ENCODE measurements at places on chromosomes 6 and 20.

GRCh38 chr20:48478806-48479585 lies 348.8 kb downstream of the PREX1 start:
- DNase-seq = no peak

DNA sequence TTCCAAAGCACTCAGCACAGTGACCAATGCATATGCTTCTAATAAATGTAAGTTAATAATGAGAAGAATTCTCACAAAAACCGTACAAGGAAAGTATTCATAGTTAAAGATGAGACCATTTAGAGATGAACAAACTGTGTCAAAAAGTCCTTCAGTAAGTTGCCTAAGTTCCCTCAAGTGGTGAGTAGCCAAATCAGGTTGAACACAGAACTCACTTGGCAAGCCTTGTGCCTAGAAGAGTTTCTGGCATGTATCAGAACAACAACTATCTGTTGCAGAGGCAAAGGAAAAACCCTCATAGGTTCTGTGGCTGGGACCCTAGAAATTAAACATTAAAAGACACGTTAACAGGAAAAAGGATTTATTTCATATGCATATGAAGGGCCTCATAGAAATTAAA lies 129.6 kb upstream of the DOK5 start:
- no peak for DNase-seq

DNA sequence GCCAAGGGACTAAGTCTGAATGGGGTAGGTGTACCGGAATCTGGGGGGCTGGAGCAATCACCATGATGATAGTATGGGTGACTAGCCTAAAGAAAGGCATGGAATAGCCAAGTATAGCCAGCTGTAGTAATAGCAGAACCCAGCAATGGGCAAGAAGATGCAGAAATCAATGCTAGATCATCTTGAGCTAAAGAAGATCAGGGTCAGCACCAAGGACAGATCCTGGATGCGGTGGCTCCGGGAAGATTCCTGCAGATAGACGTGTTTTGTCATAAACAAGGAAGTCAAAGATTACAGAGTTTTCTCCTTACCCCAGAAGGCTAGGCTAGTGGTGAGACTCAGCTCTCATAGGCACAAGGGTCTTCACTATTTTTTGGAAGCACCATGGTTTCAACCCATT lies 561.6 kb upstream of the CHD6 start:
- DNase-seq = no peak

DNA sequence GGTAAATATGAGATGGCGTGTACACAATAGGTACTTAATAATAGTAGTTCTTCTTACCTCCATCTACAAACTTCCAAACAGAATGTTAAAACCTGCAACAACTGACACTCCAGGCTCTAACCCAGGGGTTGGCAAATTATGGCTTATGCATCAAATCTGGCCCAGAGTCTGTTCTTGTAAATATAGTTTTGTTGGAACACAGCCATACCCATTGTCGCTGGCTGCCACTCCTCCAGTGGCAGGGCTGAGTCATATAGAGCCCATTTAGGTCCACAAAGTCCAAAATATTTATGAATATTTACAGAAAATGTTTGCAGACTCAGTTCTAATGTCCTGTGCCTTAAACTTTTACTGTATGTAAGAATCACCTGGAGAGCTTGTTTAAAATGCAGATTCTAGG lies 69.9 kb upstream of the BTBD3 start:
- DNase-seq = no peak

DNA sequence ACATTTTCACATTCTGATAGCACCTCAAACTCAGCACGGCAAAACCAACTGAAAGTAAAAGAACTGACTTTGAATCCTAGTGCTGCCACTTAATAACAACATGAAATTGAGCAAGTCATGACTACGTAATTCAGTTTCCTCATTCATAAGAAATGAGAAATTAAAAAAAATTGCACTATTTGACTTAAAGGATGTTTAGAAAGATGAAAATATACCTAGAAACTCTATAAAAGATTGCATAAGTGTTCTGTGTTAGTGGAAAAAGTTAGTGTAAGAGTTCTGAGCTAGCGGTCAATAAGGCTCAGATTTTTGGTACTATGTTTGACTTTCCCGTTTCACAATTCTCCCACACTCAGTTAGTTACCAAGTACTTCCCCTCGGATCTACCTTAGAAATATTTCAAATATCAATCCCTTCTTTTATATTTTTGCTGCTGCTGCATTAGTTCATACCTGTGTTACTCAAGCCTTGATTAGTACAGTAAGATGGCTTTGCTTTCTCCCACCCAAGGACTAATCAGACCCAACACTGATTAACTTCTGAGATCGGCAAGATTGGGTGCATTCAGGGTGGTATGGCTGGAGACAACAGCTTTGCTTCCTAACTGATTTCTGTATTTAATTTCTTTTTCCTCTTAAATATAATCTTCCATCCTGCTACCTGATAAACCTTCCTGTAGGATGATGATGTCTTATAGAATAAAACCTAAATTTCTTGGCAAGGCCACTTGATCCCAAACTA lies 25.9 kb downstream of the ECHDC1 start:
- no peak for DNase-seq

DNA sequence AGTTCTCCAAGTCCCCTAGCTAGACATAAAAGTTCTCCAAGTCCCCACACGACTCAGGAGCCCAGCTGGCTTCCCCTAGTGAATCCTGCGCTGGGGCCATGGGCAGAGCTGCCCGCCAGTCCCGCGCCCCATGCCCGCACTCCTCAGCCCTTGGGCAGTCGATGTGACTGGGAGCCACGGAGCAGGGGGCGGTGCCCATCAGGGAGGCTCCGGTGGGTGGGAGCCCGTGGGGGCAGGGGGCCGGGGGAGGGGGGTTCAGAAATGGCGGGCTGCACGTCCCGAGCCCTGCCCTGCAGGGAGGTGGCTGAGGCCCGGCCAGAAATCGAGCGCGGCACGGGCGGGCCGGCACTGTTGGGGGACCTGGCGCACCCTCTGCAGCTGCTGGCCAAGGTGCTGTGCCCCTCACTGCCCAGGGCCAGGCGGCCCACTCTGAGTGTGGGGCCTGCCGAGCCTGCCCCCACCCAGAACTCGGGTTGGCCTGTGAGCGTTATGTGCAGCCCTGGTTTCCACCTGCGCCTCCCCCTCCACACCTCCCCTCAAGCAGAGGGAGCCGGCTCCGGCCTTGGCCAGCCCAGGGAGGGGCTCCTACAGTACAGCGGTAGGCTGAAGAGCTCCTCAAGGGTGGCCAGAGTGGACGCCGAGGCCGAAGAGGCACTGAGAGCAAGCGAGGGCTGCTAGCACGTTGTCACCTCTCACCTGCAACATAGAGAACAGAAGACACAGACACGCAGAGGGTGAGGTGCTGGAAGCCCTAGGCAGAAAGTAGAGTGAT lies 11.4 kb downstream of the GSTA5 start:
- DNase-seq = no peak

Data from germinal center (tissue), 1 donor.